ENCODE measurements at places on chromosomes 5 and 9.

GRCh38 chr5:175709276-175709781, 51.5 kb downstream of the HRH2 start:
- DNase-seq = no peak

DNA sequence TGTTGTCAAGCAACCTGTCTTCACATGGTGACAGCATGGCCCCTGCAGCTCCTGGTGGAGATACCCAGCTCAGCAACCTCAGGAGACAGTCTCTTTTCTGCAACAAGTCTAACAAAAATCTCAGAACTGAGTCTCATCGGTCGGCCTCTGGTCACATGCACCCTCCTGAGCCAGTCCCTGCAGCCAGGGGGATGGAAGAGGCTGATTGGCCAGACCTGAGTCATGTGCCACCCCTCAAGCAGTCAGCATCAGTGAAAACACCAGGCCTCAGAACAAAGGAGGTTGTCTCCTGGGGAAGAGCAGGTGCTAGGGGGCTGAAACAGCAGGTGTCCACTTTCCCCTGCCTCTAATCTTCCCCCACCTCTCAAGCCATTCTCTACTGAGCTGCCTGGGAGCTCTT, 54.4 kb downstream of the SMIM23 start:
- DNase-seq = no peak

DNA sequence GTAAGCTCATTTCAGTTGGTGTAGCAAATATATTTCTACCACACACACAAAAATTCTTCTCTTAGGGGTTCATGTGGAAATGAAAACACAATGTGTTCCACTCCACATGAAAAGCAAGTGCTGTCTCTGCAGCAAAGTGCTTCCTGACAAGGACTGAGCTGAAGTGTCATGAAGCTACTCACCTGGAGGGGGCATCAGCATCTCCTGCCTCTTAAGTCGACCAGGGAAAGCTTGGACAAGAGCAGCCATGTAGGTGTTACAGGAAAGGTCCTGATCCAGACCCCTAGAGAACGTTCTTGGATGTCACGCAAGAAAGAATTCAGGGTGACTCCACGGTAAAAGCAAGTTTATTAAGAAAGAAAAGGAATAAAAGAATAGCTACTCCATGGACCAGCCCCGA, 62.8 kb downstream of the SV2C start:
- no peak for DNase-seq

GRCh38 chr9:4815381-4815956, 22.7 kb downstream of the RCL1 start:
- DNase-seq = no peak

- DNase-seq = no peak
These were observed 14.9 kb upstream of the CTXN3 start for GRCh38 chr5:127634007-127634406.

GRCh38 chr9:14165376-14166035, 148.4 kb downstream of the NFIB start:
- no peak for DNase-seq

DNA sequence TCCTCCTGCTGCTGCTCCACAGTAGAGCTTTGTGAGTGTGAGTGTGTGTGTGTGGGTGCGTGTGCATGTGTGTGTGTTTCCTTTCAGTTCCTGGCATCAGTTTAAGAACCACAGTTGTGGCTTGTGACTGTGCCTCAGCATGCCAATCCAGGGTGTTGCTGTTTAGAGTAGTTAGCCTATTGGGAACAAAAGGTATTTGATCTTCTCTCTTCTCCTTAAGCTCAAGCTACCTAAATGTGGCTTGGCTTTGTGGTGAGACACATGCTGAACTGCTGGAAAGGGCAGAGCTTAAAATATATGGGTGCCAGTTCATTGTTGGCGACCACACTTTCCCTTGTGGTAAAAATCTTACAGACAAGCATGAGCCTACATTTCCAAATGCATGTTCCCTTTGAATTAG, 116.6 kb upstream of the BNC2 start:
- DNase-seq = peak; percentile 48

GRCh38 chr9:118957585-118957984, 411.6 kb downstream of the BRINP1 start:
- no peak for DNase-seq

GRCh38 chr5:143426437-143426991, 23.0 kb upstream of the NR3C1 start:
- no peak for DNase-seq

- no peak for DNase-seq
These were observed 94.4 kb downstream of the PDZD2 start for GRCh38 chr5:31733371-31733770.

- DNase-seq = no peak
These were observed 1072.6 kb upstream of the COX7C start for GRCh38 chr5:85545129-85545528.

GRCh38 chr5:135032999-135033861, 798 bp downstream of the PITX1 start:
- DNase-seq = no peak

- no peak for DNase-seq
These were observed 30.2 kb downstream of the GFM2 start for GRCh38 chr5:74736759-74737158.

- no peak for DNase-seq
These were observed 42.4 kb downstream of the TRIO start for GRCh38 chr5:14185326-14186058.

DNA sequence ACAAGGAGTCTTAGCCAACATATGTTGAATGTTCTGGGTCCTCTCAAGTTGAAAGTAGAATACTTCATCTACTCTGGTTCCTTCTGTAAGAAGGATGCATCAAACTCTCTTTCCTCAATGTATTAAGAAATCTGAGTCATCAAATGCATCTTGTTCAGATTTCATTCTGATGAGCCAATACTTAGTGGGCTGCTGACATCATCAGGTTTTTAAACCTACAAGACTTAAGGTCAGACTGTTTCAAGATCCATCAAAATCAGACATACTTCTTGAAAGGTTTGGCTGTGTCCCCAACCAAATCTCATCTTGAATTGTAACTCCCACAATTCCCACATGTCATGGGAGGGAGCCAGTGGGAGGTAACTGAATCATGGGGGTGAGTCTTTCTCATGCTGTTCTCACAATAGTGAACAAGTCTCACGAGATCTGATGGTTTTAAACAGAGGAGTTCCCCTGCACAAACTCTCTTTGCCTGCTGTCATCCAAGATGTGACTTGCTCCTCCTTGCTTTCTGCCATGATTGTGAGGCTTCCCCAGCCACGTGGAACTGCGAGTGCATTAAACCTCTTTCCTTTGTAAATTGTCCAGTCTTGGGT, 168.8 kb downstream of the RAPGEF6 start:
- DNase-seq = peak; percentile 46

GRCh38 chr5:69007726-69008368, 86.0 kb upstream of the SLC30A5 start:
- DNase-seq = no peak

GRCh38 chr5:153756540-153756939, 266.1 kb downstream of the GRIA1 start:
- no peak for DNase-seq

DNA sequence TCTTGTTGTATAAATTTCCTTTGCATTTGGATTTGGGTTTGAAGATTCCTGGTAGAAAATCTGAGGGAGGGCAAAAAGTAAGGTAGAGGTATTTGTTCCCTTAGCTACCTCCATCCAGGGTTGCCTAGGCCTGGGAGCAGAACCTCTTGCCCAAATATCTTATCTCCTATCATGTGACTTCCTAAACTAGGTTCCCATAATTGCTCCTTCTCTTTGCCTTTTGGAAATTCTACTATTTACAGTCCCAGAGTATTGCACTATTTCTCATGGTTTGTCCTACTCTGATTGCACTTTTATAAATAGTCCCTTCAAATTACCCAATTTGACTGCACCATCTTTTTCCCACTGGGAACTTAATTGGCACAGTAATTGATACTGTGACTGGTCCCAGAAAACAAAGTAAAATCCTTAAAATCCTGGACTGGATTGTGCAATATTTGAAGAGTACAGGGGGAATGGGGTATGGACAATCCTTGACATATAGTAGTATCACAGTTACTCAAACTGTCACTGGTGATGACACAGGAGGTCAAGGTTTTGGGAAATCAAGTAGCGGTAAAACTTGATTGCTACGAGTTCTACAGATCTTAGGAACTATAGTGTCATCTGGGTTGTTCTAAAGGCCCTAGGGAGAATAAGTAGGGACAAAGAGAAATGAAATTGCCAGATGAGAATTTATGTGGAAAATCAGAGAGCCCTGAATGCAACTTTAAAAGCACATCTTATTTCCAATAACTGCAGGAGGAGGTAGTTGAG, 31.5 kb upstream of the TMED7 start:
- DNase-seq = no peak

DNA sequence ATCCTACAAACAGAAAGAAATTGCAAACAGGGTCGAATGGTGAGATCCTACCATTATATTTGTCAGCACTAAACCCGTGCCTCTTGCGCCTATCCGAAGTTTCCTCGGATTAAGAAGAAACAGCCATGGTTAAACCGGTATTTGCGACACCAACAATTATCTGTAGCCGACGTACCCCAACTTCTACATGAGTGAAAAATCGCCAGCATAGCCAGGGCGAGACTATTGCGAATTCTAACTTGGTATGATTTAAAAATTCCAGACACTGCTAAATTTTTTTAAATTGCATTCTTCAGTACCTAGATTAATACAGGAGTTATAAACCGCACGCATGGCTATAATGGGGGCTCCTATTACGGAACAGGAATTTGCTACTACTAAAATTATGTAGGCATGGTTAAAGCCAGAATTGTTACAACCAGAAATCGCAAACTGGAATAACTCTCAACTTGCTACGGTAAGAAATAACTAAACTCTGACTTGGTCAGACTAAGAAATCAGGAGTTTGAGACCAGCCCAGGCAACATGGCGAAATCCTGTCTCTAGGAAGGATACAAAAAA, 25.3 kb upstream of the ANXA2R start:
- DNase-seq = no peak

DNA sequence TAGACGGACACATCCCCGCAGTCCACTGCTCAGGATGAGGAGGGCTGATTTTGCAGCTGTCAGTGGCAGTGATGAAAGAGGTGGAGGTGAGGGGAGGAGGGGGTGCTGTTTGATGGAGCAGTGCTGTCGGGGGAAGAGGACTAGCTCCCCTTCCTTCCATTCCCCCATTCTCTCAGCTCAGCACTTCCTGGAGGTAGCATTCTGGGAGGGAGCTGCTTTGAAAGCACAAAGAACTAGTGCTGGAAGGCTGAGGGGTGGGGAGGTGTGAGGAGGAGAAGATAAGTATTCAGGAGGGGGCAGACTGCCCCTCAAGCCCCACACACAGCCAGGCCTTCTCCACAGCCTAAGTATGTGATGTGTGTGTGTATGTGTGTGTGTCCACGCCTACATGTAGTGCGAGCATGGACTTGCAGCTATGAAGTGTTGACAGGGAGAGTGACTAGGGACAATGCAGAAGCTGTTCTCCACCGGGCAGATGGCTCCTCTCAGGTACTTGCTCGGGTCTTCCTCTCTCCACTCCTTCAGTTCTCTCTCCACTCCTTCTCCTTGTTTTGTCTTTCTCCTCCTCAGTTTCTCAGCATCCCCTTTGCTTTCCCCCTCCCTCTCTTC, 65.5 kb upstream of the HSPA9 start:
- no peak for DNase-seq

- no peak for DNase-seq
These were observed 70.8 kb upstream of the CHD1 start for GRCh38 chr5:98999631-99000030.

GRCh38 chr5:174159327-174160114, 114.0 kb downstream of the NSG2 start:
- no peak for DNase-seq

DNA sequence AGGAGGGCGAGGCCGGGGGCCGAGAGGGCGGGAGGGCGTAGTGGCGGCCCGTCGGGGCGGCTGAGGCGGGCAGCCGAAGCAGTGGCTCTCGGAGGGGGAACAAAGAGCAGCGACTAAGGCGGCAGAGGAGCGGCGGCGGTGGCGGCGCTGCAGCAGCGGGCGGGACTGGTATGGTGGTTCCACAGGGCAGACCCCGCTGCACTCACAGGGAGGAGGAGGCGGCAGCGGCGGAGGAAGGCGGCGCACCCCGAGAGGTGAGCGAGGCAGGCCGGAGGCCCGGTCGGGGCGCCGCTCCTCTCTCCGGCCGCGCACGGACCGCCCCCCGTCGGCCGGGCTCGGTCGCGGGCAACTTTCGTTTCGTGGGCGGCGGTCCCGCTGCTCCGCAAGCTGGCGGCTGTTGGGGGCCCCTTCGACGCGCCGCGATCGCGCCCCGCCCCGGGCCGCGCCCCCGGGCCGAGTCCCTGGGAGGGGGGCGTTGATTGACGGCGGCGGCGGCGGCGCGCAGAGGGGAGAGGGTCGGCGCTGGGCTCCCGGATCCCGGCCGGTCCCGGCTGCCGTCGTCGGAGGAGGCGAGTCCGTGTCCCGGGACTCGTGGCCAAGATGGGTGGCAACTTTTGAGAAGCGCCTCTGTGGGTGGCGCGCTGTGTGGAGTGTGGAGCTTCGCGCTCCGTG, 467 bp downstream of the CNOT6 start:
- no peak for DNase-seq

- DNase-seq = no peak
These were observed 10.1 kb downstream of the TMEM252 start for GRCh38 chr9:68530618-68531017.

- no peak for DNase-seq
These were observed 430.8 kb downstream of the SEMA5A start for GRCh38 chr5:9115093-9115492.

DNA sequence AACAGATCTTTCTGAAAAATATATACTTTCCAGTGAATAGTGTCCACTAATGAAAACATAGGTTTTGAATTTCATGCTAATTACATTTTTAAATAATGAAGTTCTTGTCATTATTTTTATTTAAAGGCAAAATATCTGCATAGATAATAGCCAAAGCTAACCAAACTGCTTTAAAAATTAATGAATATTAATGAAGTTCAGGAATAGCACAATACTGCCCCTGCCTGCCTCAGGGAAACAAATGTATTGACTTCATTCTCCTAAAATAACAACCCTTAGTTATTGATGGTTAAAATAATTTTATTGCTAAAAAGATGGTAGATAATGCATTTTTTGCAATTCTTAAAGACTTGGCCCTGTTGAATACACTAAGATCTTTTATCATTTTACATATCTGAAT, 103.6 kb upstream of the SSBP2 start:
- DNase-seq = no peak

DNA sequence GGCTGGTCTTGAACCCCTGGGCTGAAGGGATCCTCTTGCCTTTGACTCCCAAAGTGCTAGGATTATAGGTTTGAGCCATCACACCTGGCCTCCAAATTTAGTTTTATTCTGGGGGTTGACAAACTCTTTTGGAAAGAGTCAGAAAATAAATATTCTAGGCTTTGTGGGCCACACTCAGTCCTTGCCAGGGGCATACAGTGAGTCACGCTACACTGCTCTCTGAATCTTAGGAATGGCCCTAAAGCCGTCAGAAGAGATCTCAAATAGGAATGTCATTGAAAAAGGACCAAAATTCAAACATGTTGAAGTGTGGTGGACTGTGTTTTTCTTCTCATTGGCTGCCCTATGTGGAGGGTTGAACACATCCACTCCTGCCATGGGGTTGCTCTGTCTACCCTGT, 127.7 kb upstream of the BASP1 start:
- DNase-seq = no peak

GRCh38 chr9:132721661-132722060, 51.4 kb downstream of the GTF3C4 start:
- DNase-seq = no peak

All from fibroblast of skin of left biceps (primary cell).